Coronary artery (tissue), 2 donors: ENCODE measurements at places on chromosomes 12 and 14.
A peak's percentile ranks its signal among the peaks of the same experiment; 100 is the strongest.

GRCh38 chr14:33767586-33768457 is 183.1 kb downstream of the EGLN3 start:
- no peak for DNase-seq

- DNase-seq, result no peak
Observed at GRCh38 chr12:96034621-96035282, 635 bp downstream of the LTA4H start.

DNA sequence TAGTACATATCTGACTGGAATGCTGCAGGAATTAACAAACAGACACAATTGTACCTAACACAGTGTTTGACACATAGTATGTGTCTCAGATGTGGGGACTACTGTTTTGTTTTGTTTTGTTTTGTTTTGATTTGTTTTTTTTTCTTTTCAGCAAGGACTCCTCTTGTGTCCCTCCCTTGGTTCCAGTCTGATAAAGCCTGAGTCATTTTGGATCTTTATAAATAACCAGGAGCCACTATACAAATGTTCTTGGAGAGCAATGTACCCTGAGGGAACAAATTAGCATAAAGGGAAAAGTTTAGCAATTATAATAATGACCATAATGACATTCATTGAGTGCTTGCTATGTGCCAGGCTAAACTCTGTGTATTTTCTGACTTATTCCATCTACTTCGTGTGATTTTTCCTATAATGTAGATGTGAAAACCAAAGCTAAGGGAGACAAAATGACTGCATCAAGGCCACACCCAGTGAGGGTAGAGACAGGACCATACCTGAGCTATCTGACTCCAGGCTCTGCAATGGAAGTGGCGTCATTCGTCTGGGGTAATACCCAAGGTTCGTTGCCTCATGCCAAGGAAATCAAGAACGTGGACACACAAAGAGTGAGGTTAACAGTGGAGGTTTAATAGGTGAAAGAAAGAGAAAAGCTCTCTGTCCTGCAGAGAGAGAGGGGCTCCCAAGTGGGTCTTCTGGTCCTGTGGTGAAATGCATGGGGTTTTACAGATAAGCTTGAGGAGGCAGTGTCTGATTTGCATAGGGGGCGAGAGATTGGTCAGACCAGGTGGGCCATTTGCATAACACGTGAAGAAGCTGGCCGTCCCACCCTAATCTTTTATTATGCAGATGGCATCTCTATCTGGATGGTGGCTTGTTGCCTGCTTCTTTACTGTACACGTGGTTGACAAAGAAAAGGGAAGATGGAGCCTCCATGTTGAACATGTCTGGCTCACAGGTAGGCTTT is 285.5 kb upstream of the SFSWAP start:
- peak; percentile 17 for DNase-seq

GRCh38 chr14:44287858-44288257 is 219.2 kb downstream of the FSCB start:
- no peak for DNase-seq
